ENCODE measurements at places on chromosomes 1 and 21. TPM values are rescaled to one million over a fixed set of nuclear protein-coding genes. Genes with fewer than 3 reads are reported as not detected.

The S100A14 gene
- 0.43 TPM for total RNA-seq

The ILDR2 gene
- total RNA-seq: 0.32 TPM

The KRTAP26-1 gene
- total RNA-seq: not detected

The AK5 gene
- total RNA-seq: 28.0 TPM

The A3GALT2 gene
- not detected for total RNA-seq

The UBASH3A gene
- total RNA-seq: 98.8 TPM

The EFNA1 gene
- total RNA-seq: 6.7 TPM

- no peak overlapping the region for H3K27ac ChIP-seq
- no peaks in the 10 kb centered on the region for H3K36me3 ChIP-seq
- H3K4me1 ChIP-seq: no peaks in the 10 kb centered on the region
- H3K27me3 ChIP-seq: peaks cover 29% of the 10 kb centered on the region
Measured at GRCh38 chr1:22753481-22753971, 42.9 kb downstream of the EPHB2 start.

DNA sequence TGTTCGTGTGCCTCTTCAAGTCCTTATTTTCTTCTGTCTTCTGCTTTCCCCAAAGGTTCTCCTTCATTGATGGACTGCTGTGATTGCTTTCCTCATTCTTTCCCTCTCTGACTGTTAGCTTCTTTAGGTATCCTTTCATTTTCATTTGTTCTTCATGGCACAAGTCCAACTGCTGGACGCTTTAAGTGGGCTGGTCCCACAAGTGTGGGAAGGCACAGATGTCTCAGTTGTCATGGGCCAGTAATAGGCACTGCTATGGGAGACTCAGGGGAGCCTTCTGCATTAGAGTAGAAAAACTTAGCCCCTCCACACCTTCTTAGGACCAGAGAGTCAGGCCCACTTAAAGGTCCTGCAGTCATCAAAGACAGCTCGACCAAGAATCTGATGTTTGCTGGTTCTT is 122.3 kb upstream of the C1orf105 start:
- H3K36me3 ChIP-seq: no peaks in the 10 kb centered on the region
- H3K27me3 ChIP-seq: no peaks in the 10 kb centered on the region
- no peak overlapping the region for H3K27ac ChIP-seq
- no peaks in the 10 kb centered on the region for H3K4me1 ChIP-seq

- H3K36me3 ChIP-seq: no peaks in the 10 kb centered on the region
- no peaks in the 10 kb centered on the region for H3K27me3 ChIP-seq
- DNase-seq: peak; percentile 60
- H3K27ac ChIP-seq: peak within 1 kb of the TSS; percentile 77
Measured at GRCh38 chr1:61741711-61742619, at the start of gene PATJ. PATJ (plus strand) TSS chr1:61742480; CDS start chr1:61762893, 20,413 bp downstream.

DNA sequence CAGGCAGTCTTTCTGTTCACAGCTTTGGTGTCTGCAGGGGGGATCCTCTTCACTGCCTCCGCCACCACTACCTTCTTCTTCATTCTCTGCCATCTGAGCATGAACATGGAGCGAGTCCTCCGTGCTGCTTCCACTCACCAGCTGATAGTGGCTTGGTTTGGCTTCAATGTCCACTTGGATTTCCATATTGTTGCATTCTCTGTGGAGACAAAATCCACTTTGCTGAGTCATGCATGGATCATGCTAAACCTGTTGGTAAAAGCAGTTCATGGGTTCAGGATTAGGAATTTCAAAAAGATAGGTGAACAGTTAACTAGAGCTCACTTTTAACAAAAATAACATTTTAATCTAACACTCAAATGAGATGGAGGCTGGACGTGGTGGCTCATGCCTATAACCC is 27.5 kb downstream of the RNF19B start:
- no peak overlapping the region for H3K4me3 ChIP-seq
- no peaks in the 10 kb centered on the region for H3K27me3 ChIP-seq
- H3K27ac ChIP-seq: no peak overlapping the region
- H3K36me3 ChIP-seq: peaks cover 10% of the 10 kb centered on the region

GRCh38 chr21:35046263-35046624 is 2.9 kb downstream of the RUNX1 start:
- H3K4me1 ChIP-seq: peaks cover 70% of the 10 kb centered on the region
- peak overlapping the region; percentile 91 for H3K4me3 ChIP-seq
- H3K27me3 ChIP-seq: no peaks in the 10 kb centered on the region
- H3K27ac ChIP-seq: peak overlapping the region; percentile 86
- H3K36me3 ChIP-seq: no peaks in the 10 kb centered on the region

- H3K27ac ChIP-seq: no peak overlapping the region
- no peak for DNase-seq
- peaks cover 77% of the 10 kb centered on the region for H3K4me1 ChIP-seq
- no peaks in the 10 kb centered on the region for H3K27me3 ChIP-seq
- no peak overlapping the region for H3K4me3 ChIP-seq
Measured at GRCh38 chr1:27600498-27601175, 3.3 kb downstream of the AHDC1 start.

DNA sequence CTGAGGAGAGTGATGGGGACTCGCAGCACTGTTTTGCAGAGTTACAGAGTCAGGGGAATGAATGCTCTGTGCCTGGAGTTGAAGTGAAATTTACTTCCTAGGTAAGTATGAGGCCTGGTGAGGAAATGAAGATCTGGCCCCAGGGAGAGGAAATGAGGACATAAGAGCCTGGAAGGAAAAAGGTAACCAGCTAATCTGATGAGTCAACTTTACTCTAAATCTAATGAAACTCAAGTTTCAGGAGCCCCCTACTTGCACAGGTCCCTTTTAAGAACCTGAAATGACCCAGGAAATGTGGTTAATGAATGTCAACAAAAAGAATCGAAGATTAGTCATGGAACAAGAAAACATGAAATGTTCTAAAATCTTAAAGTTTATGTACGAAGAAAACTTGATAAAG is 599.0 kb downstream of the AGBL4 start:
- DNase-seq: no peak
- no peaks in the 10 kb centered on the region for H3K36me3 ChIP-seq
- no peaks in the 10 kb centered on the region for H3K4me1 ChIP-seq
- no peaks in the 10 kb centered on the region for H3K27me3 ChIP-seq
- H3K4me3 ChIP-seq: no peak overlapping the region

GRCh38 chr1:226510453-226510852 is 38.1 kb upstream of the STUM start:
- DNase-seq: no peak
- no peaks in the 10 kb centered on the region for H3K36me3 ChIP-seq
- peaks cover 21% of the 10 kb centered on the region for H3K27me3 ChIP-seq
- H3K27ac ChIP-seq: no peak overlapping the region
- no peaks in the 10 kb centered on the region for H3K4me1 ChIP-seq

GRCh38 chr21:45257673-45258341 is 29.9 kb downstream of the POFUT2 start:
- H3K27ac ChIP-seq: no peak overlapping the region
- no peaks in the 10 kb centered on the region for H3K36me3 ChIP-seq
- no peaks in the 10 kb centered on the region for H3K4me1 ChIP-seq
- DNase-seq: no peak
- no peak overlapping the region for H3K4me3 ChIP-seq

DNA sequence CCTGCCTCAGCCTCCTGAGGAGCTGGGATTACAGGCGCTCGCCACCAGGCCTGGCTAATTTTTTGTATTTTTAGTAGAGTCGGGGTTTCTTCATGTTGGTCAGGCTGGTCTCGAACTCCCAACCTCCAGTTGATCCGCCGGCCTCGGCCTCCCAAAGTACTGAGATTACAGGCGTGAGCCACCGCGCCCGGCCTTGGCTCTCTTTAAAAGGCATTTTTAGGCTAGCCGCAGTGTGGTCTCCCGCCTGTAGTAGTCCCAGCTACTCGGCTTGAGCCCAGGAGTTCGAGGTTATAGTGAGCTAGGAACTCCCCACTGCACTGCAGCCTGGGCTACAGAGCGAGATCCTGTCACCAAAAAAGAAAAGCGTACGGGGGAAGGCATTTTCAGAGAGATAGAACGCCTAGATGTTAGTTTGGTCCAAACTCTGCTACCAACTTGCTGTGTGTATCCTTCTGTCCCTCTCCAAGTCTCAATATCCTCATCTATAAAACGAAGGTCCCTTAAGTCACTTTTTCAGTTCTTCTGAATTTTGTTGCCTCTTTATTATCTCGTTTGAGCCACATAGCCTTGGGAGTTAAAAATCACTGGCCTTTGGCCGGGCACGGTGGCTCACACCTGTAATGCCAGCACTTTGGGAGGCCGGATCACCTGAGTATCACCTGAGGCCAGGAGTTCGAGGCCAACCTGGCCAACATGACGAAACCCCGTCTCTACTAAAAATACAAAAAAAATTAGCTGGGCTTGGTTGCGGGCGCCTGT is 734 bp downstream of the MED18 start:
- H3K27me3 ChIP-seq: no peaks in the 10 kb centered on the region
- no peaks in the 10 kb centered on the region for H3K36me3 ChIP-seq
- peak; percentile 62 for DNase-seq
- peak overlapping the region; percentile 90 for H3K4me3 ChIP-seq

DNA sequence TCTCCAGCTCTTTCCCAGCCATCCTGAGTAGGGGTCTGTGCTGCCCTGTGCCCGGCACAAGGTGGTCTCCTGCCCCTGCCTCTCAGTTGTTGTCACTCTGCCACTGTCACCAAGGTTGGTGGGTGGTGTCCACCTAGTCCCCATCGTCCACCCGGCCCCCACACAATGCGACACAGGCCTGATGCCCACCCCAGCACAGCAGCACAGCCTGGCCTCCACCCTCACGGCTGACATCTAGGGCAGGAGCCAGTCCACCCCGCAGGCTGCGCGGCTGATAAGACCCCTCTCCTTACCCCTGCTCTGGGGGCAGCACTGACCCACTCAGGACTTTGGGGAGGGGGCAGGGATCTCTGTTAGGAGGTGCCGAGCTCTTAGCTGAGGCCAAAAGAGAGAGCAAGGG is 198.3 kb downstream of the LIPI start:
- no peak overlapping the region for H3K27ac ChIP-seq
- no peaks in the 10 kb centered on the region for H3K4me1 ChIP-seq
- DNase-seq: no peak
- no peaks in the 10 kb centered on the region for H3K36me3 ChIP-seq
- no peak overlapping the region for H3K4me3 ChIP-seq
- no peaks in the 10 kb centered on the region for H3K27me3 ChIP-seq

GRCh38 chr1:152613511-152613910 is at the start of gene LCE3B:
LCE3B (plus strand) TSS chr1:152613811; CDS start chr1:152613811, 0 bp downstream.
- H3K36me3 ChIP-seq: no peaks in the 10 kb centered on the region
- no peak for DNase-seq
- no peak within 1 kb of the TSS for H3K27ac ChIP-seq
- no peak within 1 kb of the TSS for H3K4me3 ChIP-seq
- H3K27me3 ChIP-seq: no peaks in the 10 kb centered on the region

- no peak for DNase-seq
- no peaks in the 10 kb centered on the region for H3K4me1 ChIP-seq
- H3K27ac ChIP-seq: no peak overlapping the region
- H3K27me3 ChIP-seq: no peaks in the 10 kb centered on the region
- no peaks in the 10 kb centered on the region for H3K36me3 ChIP-seq
- no peak overlapping the region for H3K4me3 ChIP-seq
Measured at GRCh38 chr21:40164905-40165772, 297.9 kb downstream of the PCP4 start.

GRCh38 chr1:24745711-24746413 is 615 bp downstream of the CLIC4 start:
- no peaks in the 10 kb centered on the region for H3K27me3 ChIP-seq
- peak overlapping the region; percentile 72 for H3K4me3 ChIP-seq
- no peak overlapping the region for H3K27ac ChIP-seq
- H3K36me3 ChIP-seq: no peaks in the 10 kb centered on the region
- DNase-seq: no peak

- H3K4me1 ChIP-seq: peaks cover 50% of the 10 kb centered on the region
- H3K4me3 ChIP-seq: no peak overlapping the region
- H3K36me3 ChIP-seq: no peaks in the 10 kb centered on the region
- DNase-seq: no peak
Measured at GRCh38 chr1:53581476-53581875, 122.3 kb downstream of the DMRTB1 start.

- H3K27ac ChIP-seq: no peak overlapping the region
- H3K4me1 ChIP-seq: peaks cover under 1% of the 10 kb centered on the region
- no peak for DNase-seq
- H3K4me3 ChIP-seq: no peak overlapping the region
- no peaks in the 10 kb centered on the region for H3K27me3 ChIP-seq
- no peaks in the 10 kb centered on the region for H3K36me3 ChIP-seq
Measured at GRCh38 chr21:45460611-45461368, 55.8 kb downstream of the COL18A1 start.
